ENCODE measurements at places on chromosomes 1 and 21.

DNA sequence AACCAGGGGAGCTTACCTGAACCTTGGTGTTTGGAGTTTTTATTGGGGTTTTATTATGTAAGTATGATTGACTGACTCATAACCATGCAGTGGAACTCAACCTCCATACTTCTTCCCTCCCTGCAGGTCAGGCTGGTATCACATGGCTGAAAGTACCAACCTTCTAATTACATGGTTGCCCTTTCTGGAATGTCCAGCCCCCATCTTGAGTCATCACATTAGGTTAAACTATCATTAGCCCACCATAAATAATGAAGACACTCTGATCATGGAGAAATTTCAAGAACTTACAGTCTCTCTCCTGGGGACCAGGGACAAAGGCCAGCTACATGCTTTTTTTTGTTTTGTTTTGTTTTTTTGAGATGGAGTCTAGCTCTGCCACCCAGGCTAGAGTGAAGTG, 19.2 kb upstream of the DPH5 start:
- no peak for DNase-seq

- DNase-seq, result no peak
Observed at GRCh38 chr1:209642816-209643215, 9.4 kb downstream of the LAMB3 start.

GRCh38 chr1:107976431-107976830, 11.5 kb upstream of the VAV3 start:
- no peak for DNase-seq

DNA sequence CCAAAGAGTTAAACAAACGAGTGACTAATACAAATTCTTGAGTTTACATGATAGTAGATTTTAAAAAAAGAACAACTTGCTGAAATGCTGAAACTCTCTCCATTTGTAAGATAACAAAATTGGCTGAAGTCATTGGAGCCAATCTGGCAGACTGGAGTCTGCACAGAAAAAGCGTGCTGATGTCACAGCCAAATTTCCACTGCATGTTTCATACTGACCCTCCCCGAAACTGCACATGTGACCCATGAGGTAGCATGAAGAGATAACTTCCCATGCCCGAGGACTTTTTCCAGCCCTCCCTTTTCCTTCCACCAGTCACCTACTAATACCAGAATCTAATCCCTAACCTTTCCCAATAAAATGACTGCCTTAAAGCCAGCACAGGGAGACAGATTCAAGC, 1.2 kb upstream of the LELP1 start:
- no peak for DNase-seq

DNA sequence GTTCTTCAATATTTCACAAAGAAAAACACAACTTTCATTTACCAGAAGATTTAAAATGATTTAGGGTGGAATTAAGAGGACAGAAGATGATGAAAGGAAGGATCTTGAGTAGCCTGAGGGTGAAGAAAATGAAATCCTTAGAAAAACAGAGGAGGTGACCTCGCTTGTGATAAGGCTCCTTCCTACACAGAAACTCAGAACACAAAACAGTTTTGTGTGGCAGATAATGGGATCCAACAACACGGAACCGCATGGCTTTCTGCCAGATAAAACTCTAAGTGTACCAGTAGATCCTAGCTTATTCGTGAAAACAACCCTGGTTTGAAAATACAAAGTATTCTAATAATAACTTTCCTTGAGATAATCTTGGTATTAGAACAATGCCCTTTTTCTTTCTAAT, 74.0 kb upstream of the EXO1 start:
- DNase-seq, result no peak

GRCh38 chr1:234684856-234685255, 74.9 kb upstream of the IRF2BP2 start:
- no peak for DNase-seq

GRCh38 chr1:230067419-230067870, 407 bp downstream of the GALNT2 start:
- peak; percentile 5 for DNase-seq

GRCh38 chr21:32315511-32316281, 17.0 kb downstream of the MRAP start:
- no peak for DNase-seq

DNA sequence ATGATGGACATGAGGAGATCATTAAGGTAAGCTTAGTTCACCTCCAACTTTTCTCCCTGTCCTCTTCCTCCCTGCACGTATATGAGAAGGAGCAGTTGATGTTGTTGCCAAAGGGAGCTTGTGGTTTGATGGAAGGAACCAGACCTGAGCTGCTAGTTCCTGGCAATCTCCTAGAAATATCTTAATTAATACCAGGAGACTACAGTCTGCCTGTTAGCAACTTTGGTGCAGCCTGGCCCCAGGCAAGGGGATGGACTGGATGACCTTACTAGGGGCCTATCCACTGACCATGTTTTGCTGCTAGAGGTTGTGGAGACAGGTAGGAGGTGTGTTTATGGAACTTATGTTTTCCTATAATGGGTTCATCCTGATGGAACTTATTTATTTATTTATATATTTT, 22.6 kb downstream of the TUFT1 start:
- DNase-seq, result no peak

- DNase-seq, result no peak
Observed at GRCh38 chr1:241443561-241443960, 76.0 kb downstream of the FH start.

GRCh38 chr1:37437087-37437486, 37.3 kb upstream of the ZC3H12A start:
- DNase-seq, result no peak

DNA sequence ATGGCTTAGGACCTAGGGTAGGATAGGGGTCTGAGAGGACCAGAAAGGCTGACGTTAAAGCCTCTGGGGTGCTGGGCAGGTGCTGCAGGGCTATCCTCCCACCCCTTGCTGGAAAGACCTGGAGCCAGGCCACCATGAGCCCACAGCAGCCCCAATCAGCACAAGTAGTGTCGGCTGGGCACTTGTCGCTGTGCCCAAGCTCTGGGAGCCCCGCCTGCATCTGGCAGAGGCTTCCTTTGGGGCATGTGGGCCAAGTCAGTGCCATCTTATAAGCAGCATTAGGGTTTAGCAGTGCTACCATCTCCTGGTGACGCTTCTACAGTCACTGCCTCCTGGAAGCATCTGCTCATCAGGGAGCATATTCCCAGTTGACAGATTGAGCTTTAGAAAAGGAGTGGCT, 31.3 kb downstream of the MAN1C1 start:
- DNase-seq, result no peak

DNA sequence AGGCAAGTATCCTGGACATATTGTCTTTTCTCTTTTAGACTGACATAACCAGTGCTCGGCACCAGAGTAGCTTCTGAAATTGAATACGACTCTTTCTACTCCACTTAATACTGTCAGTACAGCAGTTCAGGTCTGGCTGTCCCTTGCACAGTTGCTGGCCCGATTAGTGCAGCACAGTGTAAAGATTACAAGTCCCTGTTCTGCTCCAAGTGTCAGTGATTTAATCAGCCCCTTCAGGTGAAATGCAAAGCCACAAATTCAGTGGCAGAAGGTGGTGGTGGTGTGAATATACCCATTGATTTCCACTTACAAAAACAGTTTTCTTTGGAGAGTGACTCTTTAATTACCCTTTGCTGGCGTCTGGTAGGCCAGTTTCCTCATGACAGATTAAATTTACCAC, 545.4 kb downstream of the ADGRL2 start:
- no peak for DNase-seq

- DNase-seq, result no peak
Observed at GRCh38 chr1:45787905-45788304, 15.5 kb upstream of the MAST2 start.

- DNase-seq, result no peak
Observed at GRCh38 chr1:247291833-247292561, 36.1 kb downstream of the VN1R5 start.

DNA sequence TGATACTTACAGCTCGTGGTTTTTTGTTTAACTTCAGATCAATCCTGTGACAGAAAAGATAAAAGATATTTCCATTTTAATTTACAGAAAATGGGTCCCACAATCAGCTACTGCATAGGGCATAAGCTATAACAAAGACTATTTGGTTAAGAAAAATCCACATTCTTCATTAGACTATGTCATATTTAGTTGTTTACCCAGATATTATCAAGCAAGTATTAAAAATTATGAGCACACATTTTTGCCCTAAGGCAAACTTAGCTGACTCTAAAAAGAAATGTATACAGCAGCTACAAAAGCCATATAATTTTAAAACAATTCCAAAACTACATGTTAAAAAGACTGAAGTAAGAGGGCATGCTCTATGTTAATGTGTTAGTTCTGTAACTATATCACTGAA, 18.7 kb downstream of the MEAF6 start:
- no peak for DNase-seq

GRCh38 chr1:162663086-162663485, 30.8 kb downstream of the DDR2 start:
- no peak for DNase-seq

DNA sequence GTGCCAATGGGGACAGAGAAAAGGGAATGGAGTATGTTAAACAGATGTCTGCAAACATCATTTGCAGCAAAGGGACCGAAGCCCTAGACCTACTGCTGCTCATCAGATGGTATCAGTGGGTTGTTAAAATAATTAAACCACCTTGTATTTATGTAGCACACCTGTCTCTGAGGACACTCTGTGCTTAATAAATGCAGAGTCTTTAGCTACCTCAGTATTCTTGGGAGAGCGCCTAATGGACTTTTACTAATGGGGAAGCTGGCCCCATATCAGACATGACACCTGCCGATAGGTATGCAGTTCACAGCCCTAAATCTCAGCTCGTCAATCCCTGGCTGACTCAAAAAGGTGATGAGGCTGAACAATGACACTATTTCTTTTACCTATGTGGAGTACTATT, 54.4 kb downstream of the SYT6 start:
- DNase-seq, result no peak

DNA sequence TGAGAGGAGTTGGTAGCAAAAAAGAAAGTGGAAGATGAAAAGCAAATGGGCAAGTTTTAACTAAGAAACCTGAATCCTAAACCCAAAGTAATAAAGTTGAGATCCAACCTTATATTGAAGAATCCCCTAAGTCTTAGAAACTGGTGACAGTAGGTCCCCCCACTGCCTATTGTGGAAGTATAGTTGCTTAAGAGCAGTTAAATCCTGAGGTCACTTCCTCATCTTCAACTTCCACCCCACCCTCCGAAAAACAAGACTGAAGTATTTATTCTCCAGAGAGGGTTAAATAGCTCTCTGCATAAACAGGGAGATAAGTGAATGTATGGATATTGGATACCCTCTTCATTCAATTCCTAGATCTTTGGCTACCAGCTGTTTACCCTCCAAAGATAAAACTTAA, 3.3 kb upstream of the DSTYK start:
- no peak for DNase-seq

DNA sequence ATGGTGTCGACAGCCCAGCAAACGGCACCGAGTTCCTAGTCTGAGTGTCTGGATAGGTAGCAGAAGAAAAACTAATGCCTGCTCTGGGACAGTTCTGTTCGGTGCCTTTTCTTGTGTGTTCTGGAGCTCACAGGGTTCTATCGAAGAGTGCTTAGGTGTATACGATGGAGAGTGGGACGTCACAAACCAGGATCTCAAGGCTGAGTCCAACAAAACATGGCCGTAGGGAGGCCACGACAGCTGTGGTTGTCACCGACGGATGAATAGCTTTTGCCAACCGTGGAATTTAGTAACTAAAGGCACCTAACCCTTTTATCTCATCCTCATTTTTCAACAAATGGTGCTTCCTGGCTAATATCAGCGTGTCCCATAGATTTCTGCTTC, 635 bp upstream of the SYNJ1 start:
- no peak for DNase-seq

DNA sequence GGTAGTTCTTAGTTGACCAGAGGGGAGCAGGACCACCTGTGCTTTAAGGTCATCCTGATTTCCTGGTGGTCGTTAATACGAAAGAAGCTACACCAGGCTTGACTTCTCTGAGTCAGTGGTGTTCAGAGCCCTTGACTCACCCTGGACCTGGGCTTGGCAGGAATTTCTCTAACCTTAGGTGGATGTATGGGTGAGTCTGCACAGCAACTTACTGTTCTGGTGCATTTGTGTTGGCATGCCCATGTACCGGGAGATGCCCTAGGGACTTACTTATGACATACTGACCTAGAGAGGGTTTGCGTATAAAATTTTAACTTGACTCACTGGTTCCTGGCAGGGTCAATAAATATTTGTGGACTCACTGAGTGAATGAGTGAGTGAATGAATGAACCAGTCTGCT, 304.6 kb downstream of the DISC1 start:
- DNase-seq, result no peak

Data from activated CD4-positive, alpha-beta T cell treated with anti-CD3 and anti-CD28 coated beads, Interleukin-2, amount 50 U/mL, for 1 hour (primary cell).